GM12878 (cell line): ENCODE measurements at places on chromosomes 3 and 15.

- DNase-seq = no peak
Observed at GRCh38 chr15:24746094-24746493, 70.5 kb downstream of the NPAP1 start.

DNA sequence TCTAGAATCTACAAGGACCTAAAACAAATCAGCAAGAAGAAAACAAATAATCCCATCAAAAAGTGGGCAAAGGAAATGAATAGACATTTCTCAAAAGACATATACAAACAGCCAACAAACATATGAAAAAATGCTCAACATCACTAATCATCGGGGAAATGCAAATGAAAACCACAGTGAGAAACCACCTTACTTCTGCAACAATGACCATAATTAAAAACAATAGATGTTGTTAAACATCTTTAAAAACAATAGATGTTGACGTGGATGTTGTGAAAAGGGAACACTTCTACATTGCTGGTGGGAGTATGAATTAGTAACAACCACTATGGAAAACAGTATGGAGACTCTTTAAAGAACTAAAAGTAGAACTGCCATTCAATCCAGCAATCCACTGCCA, 96.2 kb downstream of the CBLB start:
- DNase-seq = no peak

DNA sequence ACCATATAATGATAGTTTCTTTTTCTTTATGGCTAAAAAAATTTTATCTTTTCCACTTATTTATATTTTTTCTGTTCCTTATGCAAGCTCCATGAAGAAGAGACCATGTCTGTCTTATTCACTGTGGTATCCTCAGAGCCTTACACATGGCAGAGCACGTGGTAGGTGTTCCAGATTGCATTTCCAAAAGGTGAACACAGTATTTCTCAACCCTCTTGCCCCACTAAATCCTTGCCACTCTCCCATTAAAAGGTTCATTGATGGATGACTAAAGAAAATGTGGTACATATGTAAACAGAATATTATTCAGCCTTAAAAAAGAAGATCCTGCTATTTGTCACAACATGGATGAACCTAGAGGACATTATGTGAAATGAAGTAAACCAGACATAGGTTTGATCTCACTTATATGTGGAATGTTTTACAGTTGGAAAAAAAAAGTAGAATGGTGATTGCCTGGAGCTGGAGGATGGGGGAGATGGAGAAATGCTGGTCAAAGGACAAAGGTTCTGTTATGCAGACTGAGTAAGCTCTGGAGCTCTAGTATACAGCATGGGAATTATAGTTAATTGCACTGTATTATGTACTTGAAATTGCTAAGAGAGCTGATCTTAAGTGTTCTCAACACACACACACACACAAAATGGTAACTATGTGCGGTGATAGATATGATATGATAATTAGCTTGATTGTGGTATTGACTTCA, 266.7 kb downstream of the CNTN3 start:
- DNase-seq = no peak

DNA sequence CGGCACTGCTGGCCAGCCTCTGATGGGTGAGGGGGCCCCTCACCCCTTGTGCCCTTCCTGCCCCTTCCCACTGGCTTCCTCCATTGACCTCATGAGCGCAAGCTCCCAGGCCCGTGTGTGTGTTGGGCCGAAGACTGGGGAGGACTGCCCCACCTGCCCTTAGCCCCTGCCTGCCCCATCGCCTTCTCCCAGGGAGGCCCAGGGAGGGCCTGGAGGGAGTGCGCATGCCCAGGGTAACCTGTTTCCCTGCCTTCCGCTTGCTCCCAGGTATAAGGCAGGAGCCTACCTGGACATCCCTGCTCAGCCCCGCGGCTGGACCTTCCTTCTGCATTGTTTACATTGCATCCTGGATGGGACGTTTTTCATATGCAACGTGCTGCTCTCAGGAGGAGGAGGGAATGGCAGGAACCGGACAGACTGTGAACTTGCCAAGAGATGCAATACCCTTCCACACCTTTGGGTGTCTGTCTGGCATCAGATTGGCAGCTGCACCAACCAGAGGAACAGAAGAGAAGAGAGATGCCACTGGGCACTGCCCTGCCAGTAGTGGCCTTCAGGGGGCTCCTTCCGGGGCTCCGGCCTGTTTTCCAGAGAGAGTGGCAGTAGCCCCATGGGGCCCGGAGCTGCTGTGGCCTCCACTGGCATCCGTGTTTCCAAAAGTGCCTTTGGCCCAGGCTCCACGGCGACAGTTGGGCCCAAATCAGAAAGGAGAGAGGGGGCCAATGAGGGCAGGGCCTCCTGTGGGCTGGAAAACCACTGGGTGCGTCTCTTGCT, 8.8 kb downstream of the DLL4 start:
- DNase-seq = no peak

DNA sequence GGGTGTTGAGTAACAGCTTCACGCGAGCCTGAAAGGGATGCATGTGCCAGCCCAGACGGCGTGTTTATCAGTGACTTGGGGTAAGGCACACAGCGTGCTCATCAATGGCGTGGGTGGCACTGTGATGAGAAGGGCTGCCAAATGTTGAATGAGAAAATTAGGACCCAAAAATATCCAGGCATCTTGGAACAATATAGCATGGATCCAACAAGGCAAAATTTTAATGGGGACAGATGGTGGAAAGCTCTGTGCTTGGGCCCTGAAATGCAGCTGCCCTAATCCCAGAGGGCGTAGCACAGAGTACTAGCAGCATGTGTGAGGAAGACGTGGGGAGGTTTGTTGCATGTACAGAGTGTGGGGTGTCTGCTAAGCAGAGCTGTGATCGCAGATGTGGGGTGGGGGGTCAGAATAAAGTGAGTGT, 48.9 kb downstream of the SSUH2 start:
- no peak for DNase-seq

DNA sequence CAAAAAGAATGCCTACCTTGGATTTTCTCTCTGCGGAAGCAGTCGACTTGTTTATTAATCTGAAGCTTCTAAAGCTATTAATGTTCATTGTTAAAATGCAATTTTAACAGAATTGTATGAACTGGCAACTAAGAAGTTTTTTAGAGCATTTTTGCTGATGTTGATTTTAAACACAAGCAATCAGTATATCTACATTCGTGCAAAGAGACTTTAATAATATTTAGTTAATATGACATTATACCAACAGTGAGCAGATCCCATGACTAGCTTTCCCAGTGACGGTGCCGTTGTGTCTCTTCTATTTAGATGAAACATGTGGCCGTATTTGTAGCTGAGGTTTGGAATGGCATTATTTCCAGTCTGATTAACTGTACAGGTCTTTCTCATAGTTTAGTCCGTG, 88.0 kb downstream of the PEX5L start:
- DNase-seq = no peak

- no peak for DNase-seq
Observed at GRCh38 chr15:99621767-99622166, 56.0 kb downstream of the MEF2A start.

GRCh38 chr15:44034334-44034733, 160.7 kb downstream of the FRMD5 start:
- DNase-seq = no peak

GRCh38 chr15:65275728-65276126, 11.0 kb downstream of the PARP16 start:
- DNase-seq = no peak

- DNase-seq = no peak
Observed at GRCh38 chr3:31495971-31496665, 36.6 kb upstream of the STT3B start.

- DNase-seq = no peak
Observed at GRCh38 chr3:149512073-149512782, 37.7 kb downstream of the TM4SF4 start.

GRCh38 chr15:101064795-101065569, 145.8 kb downstream of the LRRK1 start:
- DNase-seq = no peak
